Posterior vena cava (tissue), 2 donors: ENCODE measurements at places on chromosomes 16 and 17. TPM values are rescaled to one million over a fixed set of nuclear protein-coding genes. Genes with fewer than 3 reads are reported as not detected.
A peak's percentile ranks its signal among the peaks of the same experiment; 100 is the strongest.

RGS9 gene
- total RNA-seq = 5.3 TPM

GRCh38 chr16:27381236-27381635 lies 20.7 kb upstream of the IL21R start:
- no peak for DNase-seq

- no peak for DNase-seq
Observed at GRCh38 chr16:11118479-11118878, 137.5 kb downstream of the SOCS1 start.

DNA sequence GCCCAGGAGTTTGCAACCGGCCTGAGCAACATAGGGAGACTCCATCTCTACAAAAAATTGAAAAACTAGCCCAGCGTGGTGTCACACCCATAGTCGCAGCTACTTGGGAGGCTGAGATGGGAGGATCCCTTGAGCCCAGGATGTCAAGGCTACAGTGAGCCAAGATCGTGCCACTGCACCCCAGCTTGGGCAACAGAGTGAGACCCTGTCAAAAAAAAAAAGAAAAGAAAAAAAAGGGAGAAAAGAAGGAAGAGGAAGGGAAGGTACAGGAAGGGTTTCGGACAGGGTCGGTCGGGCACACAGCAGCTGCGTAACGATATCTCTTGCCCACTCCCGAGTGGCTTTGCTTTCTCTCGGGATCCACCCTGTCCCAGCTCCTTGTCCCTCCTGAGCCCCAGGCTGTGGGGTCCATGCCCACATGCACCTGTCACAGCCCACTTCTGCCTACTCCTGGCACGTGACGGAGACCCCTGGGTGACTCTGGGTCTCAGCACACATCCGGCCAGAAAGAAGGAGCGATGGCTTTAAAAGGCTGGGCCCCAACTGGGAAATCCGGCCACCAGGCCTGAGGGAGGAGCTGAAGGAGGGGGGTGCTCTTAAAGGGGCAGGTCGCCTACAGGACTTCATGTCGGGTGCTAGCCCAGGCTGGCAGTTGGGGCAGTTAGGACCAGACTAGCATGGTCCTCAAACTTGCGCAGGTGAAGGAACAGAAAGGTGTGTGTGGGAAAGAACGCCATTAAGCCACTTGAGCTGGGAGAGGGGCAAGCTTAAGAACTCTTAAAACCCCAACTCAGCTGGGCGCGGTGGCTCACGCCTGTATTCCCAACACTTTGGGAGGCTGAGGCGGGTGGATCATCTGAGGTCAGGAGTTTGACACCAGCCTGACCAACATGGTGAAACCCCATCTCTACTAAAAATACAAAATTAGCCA lies at the start of gene GHDC:
Gene GHDC, minus strand, starts transcription at position 526 of the 931 bp plus-strand sequence. CDS start 913 bp downstream, outside the sequence.
- DNase-seq = peak; percentile 95

HEXD gene
- 10.0 TPM for total RNA-seq

DNA sequence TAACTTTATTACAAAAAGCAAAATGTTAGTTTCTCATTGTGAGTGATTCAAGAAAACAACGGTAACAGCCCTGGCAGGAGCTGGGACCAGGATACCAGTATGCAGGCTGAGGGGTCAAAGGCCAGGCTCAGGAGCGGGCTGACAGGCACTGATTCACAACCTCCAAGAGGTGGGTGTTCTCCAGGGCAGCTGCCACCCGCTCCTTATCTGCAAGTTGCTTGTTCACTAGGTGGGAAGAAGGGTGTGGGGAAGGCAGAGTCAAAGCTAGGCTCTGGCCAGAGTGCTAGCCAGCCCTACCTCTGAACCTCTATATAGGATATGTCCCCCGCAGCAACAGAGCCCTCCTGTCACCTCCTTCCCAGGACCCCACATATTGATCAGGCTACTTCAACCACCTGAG lies 2.1 kb downstream of the CIAO2B start:
- no peak for DNase-seq

DNA sequence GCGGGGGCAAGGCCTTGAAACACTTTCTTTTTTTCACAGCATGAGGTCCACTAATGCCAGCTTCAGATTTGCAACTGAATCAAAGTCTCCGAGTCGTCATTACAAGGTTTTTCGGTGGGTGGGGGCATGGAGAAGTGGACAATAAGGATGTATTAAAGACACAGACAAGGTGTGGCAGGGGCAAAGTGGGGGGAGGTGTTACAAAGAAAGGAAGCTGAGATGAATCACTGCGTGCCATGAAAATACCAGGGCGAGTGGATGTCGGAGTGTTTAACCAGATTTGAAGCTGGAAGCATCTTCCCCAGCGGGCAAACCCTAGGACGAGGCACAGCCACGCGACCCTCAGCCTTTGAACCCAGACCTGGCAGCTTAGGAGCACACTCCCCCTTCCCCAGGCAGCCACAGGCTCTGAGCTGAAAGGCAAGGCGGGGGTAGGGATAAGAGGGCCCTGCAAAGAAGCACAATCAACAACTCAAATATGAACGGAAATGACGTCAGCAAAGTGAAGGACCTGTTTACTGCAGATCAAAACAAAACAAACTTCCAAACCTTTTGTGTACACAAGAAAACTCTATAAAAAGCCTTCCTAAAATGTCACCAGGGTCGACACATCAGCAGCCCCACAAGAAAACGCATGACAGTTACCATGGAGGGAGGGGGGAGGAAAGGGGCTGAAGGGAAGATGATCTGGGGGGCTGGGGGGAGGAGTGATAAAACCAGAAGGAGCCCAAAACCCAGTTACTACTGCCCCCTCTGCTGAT lies 5.6 kb upstream of the ZFHX3 start:
- no peak for DNase-seq

DNA sequence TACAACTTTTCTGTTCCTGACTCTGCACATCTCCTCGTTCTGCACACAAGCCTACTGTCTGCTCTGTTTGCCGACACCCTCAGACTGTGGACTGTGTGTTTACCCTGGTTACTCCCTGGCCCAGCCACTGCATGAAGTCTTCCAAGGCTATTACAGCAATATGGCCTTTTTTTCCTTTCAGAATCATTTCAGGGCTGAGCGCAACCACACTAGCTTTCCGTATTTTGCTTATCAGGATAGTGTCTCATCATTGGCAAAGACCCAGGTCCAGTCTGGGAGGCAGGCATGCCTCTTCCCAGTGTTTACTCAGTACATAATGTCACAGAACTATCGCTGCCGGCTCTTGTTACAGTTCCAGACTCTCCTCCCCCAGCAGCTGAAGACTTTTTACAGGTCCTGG lies 10.1 kb downstream of the DNAH9 start:
- peak; percentile 86 for DNase-seq

KRT39 gene
- not detected for total RNA-seq

DNA sequence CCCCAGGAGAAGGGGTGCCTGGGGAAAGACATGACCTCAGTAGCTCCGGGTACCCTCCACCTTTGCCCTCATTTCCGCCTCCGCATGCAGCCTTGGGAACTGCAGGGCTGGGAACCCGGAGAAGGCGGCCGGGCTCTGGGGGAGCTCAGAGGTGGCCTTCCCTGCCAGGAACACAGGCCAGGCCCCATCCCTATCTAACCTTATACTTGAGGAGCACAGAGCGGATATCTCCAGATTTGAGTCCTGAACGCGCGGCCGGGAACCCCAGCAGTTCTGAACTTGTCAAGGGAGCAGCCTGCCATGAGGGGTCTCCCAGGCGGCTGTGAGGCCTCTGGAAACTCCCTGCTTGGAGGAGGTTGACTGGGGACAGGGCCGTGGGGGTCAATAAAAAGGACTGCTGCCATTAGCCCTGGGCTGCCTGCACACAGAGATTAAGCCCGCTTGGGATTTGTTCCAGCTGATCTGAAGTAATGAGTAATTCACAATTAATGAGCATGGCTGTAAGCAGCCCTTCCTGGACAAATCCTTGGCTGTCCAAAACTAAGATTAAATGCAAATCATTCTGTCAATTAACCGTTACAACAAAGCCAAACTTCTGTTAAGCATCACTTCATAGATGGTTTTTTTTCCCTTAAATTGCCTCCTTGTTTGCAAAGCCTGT lies 26.3 kb upstream of the METRNL start:
- DNase-seq = peak; percentile 80

DNA sequence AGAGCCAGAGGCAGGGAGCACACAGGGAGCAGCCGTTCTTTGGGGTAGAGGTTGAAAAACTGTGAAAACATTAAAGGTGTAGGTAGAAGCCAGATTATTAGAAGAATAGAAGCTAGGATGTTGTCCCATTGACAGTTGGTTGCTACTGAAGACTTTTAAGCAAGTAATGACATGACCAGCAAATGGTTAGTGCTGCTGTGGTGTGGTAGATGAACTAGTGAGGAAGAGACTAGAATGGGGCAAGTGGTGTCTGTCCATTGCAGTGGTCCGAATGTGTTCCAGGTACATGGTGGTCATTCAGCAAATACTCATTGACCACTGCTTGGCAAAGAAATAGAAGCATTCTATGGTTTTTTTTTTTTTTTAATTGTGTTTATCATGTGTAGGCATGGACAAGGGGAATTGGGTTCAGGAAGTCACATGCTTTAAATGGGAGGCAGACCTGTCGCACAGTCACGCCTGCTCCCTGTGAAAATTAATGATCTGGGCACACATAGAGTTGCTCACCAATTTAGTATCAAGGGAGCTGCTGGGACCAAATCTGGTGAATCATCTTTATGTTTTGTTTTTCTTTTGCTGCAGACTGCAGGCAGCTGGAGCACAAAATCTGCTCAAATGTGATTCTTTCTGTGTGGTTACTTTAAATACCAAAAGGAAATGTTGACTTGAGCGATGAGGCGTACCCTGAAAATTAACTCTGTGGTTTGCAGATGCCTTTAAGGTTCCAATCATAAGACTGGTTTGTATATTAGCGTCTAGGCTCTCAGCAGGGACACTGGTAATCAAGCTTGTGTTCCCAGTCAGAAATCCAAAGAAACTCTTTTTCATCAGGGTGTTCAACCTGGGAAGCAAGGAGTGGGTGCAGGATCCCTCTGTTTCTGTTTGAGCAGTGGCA lies 30.7 kb downstream of the YPEL2 start:
- DNase-seq = peak; percentile 26

DNA sequence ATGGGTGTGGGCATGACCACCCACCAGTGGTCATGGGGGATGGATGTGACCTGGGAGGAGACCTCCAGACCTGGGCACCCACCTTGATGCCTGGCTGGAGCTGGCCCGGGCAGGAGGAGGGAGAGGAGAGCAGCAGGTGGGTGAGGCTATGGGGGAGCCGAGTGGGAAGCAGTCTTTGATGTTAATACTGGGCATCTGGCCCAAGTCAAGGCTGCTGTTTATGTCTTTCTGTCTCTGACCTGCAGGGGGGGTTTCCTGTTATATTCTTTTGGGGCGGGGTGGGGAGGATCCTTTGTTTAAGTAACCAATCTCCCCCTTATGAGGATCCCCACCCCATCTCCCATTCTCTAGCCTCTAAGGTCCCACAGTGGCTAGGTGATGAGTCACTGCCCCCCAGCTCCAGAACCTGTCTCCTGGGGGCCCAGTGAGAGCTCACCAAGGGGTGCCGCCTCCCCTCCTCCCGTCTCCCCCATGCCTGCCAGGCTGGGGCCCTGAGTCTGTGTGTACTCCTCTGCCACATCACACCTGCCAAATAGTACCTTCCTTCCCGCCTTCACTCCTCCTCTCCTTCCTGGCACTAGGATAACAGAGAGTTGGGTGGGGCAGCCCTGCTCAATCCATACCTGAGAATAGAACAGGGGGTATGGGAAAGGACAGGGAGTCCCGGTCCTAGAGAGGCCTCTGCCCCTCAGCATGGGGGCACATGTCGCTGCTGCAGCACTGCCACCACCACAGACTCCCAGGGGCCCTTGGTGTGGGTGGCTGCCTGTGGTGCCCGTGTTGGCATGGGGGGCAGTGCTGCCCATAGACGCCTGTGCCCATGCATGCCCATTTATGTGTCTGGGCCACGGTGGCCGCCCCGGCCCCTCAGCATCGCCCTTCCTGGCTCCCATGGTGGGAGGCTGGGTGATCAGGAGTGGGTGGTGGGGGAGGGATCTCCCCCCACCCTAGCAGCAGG lies 7.3 kb downstream of the THRA start:
- DNase-seq = no peak

DNA sequence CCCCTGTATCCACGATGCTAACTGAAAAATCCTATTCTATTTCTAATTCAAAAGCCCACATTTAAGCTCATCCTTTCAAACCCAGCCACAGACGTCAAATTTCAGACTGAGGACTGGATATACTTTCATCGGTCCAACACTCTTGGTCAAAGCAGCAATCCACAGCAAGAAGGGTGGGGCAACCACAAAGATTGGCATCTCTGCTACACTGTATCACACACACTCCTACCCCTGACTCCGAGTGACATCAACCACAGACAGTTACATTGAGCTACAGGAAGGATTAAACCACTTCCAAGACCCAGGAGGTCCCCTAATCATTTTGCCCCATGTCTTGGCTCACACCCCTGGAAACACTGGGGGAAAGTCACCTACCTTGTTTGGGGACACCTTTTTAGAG lies 61.3 kb downstream of the GRIN2A start:
- DNase-seq = no peak
